Astrocyte of the spinal cord (primary cell): ENCODE measurements at places on chromosomes 3 and 15.

- no peak for DNase-seq
Observed at GRCh38 chr3:62551556-62551955, 178.2 kb upstream of the FEZF2 start.

DNA sequence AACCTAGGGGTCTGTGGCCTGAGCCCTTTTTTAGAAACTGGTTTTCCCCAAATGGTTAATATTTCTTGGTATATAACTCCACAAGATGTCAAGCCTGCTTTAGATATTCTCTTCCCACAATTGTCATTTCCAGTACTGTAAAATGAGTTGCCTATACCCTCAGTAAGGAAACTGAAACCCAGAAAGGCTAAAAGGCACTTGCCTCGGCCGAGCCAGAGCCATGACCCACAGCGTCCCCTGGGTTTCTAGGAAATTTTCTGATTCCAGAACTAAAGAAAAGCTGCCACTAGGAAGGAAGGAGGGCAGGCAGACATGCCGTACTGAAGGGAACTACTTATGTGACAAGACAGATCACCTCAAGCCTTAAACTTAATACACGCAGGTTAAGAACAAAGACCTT is 59.1 kb downstream of the ATP8B4 start:
- no peak for DNase-seq

DNA sequence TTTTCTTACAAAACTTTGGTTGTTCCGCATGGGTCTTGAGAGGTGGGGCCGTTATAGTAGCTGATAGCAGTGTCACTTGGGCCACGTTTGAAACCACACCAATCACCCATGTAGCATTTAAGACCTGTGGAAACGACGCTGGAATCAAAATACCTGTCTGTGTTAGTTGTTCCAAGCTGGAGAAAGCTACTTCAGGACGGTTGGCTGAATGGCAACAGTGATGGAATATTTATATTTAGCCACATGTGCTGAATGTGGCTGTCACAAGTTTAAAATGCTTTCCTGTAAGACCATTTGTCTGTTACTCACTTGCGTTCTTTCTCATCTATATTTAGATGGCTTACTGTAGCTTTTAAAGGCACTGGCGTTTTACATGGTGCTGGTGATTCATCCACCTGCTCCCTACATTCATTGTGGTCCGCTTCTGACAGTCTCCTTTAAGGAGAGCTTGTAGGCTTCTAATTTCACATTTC is 1.4 kb downstream of the DNAJA4 start:
- peak; percentile 70 for DNase-seq

- no peak for DNase-seq
Observed at GRCh38 chr3:123156276-123156995, 45.3 kb upstream of the SEC22A start.

DNA sequence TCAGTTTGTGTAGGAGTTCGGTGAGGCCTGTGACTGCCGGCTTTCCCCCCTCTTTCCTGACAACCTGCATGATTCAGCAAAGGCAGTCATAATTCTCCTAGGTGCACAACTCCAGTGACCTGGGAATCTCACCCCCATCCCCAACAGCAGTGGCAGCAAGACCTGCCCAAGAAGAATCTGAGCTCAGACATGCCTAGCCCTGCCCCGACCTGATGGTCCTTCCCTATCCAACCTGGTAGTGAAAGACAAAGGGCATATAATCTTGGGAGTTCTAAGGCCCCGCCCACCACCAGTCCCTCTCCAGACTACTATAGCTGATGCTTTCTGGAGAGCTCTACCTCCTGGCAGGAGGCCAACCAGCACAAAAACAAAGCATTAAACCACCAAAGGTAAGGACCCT is 44.2 kb upstream of the ZBED2 start:
- no peak for DNase-seq

- no peak for DNase-seq
Observed at GRCh38 chr15:73568564-73569280, 64.5 kb downstream of the NPTN start.

DNA sequence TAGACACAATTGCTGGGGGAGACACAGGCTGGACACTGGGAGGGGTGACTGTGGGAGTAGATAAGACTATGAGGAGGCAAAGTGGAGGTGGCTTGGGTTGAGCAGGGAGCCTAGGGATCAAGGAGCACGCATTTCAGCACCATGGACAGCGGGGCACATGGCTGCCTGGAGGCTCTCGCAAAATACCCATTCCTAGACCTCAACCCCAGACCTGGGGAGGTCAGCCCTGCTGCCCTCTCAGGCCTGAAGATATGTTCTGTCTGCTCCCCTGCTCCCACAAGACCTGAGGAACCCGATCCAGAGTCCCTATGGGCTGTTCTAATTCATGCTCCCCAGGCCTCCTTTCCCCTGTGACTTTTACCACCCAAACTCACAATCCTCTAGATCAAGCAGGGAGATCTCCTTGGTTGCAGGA is 16.0 kb upstream of the CPEB1 start:
- DNase-seq = peak; percentile 16

GRCh38 chr3:30618526-30618925 is 12.1 kb downstream of the TGFBR2 start:
- no peak for DNase-seq

DNA sequence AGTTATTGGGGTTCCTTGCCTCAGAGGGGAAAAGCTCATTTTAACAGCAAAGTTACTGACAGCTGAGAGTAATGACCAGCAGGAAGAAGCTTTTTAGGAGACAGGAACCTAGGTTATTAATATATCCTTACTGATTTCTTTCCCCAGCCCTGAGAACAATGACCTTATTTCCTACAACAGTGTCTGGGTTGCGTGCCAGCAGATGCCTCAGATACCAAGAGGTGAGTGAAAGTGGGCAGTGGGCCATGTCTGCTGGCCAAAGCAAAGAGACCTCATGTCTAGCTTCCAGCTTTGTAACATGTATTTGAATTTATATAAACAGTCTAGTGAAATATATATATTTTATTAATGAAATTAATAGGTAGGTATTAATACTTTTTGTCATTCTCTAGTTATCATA is 5.0 kb downstream of the CCNDBP1 start:
- no peak for DNase-seq

DNA sequence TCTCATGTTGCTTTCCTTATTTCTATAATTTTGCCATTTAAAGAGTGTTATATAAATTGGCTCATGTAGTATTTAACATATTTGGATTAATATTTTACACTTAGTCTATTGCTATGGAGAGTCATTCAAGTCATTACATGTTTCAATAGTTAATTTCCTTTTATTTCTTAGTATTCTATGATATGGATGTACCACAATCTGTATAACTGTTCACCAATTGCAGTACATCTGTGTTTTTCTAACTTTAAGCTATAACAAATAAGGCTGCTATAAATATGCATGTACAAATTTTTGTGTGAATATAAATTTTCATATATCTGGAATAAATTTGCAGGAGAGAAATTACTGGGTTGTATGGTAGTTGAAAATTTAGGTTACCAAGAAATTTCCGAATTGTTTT is 993.4 kb downstream of the NAALADL2 start:
- DNase-seq = no peak

GRCh38 chr15:71125831-71126450 is 10.7 kb downstream of the THSD4 start:
- DNase-seq = no peak

DNA sequence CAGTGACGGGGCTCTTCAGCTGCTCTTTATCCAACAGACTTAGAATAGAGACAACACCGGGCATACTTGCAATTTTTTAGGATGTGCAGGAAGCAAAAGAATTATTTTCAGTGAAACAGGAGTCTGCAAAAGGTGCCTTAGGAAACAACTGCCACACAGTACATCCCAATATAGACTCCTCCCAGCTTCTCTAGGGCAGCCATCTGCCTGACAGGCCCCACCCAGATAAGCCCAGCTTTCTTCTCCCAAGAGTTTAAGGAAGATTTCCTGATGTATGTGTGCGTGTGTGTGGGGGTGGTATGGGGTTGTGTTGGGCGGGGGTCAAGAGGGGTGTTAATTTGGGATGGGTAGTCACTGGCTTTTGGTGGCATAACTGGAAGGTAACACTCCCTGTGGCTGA is 21.5 kb downstream of the MAP2K1 start:
- no peak for DNase-seq

DNA sequence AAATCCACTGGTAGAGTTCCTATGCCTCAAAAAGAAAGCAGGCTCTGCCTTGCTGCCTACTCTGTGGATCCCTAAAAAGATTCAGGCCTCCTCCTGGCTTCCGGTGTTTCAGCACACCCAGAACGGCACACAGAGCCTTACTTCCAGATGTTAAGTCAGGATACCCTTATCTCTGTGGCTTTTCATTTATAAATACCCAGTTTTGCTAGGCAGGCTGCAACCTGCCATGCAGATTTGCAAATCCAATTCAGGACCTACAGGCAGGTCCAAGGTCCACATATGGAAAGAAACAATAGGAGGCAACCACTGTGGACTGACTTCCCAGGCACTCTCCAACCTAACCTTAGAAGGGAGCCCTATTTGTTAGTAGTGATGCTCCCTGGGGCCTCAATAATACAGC is 30.7 kb downstream of the EFL1 start:
- DNase-seq = no peak

DNA sequence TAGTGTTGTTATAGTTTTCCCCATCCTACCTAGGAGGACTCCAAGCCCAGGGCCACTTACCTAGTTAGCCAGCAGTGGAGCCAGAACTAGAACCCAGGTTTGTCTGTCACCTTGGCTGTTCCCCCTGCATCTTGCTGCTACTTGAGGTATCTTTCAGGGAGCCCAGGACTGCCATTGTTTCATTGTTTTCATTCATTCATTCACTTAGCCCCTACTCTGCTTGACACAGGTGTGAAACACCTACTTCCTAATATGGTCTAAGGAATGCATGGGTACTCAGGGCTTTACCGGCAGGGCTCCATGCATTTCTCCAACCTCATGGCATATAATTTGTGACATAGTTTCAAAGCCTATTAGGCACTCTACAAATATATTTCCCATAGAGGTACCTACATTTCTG is 266.6 kb upstream of the TPM1 start:
- DNase-seq = no peak

GRCh38 chr15:29799859-29800258 is 22.4 kb downstream of the TJP1 start:
- no peak for DNase-seq

- no peak for DNase-seq
Observed at GRCh38 chr3:63251499-63251898, 26.6 kb upstream of the SYNPR start.

DNA sequence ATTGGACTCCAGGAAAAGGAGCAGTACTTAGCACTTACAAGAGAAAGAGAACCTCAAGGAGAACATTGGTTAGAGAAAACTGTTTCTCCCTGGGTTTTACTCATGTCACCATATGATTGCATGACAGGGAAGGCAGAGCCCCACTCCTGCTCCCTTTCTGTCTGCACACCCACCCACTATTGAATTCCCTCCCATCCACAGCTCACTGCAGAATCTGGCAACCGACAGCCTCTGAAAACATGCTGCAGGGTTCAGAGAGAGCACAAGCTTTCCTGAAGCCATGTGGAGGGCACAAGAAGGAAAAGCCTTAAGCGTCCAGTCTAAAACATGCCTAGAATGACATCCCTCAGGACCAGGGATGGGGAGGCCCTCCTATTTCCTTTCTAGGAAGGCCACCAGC is 3.0 kb upstream of the IL17RD start:
- DNase-seq = no peak
